HFFc6 (cell line): ENCODE measurements at places on chromosomes 4 and X. TPM values are rescaled to one million over a fixed set of nuclear protein-coding genes. Genes with fewer than 3 reads are reported as not detected.

DNA sequence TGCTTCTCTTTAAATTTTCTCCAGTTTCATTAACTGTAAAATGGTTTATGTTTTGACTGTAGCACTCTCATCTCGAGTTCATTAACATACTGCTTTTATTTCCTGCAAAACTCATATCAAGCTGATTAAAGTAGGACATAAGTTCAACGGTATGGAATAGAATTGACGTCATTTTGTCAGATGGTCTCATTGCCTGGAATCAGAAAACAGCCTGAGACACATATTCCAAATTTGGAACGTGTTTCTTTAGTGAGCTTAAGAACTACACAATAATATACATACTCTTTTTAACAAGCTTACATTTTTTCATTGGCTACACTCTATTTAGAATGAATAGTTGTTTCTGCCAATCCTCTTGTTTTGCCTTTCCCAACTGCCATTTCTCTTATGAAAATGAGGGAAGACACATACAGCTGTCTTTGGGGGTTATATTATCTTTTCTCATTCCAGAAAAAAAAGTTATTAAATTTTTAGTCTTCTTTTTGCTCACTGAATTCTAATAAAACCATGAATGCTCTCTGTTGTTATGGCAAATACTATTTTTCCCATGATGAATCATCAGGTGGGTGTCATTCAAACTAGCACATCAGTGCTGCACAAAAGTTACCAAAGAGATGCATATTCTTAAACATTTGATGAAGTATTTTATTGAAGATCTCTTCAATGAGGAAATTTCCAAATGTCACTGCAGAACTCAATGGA, 162.8 kb downstream of the GABRB1 start:
- H3K4me1 ChIP-seq: no peaks in the 10 kb centered on the region
- peaks cover 4% of the 10 kb centered on the region; the same call in 1 of the 2 replicates for H3K27me3 ChIP-seq
- no peak for DNase-seq

DNA sequence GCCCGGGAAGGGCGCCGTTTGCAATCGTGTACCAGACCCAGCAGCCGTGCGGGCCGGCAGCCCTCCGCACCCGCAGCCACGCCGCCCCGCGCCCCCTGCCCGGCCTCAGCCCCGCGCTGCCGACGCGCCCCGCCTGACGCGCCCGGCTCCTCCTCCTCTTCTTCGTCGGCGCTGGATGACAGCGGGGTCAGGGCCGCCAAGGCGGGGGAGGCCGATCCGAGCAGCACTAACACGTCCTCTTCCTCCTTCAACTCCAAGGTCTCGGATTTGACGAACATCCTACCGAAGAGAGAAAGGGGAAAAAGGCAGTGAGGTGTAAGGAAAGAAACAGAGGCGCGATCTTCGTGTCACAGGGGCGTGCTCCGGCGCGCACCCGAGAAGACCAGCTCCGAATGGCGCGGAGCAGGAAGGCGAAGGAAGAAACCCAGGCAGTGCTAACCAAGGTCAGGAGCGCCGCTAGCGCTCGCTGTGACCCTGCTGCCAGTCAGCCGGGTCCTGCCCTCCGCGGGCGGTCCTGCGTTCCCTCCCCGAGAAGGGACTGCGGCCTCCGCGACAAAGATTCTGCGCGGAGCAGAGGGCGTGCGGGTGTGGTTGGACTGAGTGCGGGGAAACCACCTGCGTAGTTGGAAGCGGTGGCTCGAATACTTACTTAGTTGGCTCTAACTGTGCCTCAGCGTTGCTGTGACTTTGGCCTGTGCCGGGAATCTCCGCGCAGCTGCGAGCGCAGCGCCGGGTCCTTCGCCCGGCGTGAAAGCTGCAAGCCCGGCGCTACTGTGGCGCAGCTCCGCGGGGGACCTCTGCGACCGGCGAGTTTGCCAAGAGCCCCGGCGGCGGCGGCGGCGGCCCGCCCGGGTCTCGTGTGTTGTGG, 548 bp downstream of the NEUROG2 start:
- H3K4me1 ChIP-seq: peaks cover 38% of the 10 kb centered on the region
- peaks cover 75% of the 10 kb centered on the region for H3K27me3 ChIP-seq
- 0 out of 2 replicates have a peak, but pooled peaks cover 9% of the 10 kb centered on the region for H3K36me3 ChIP-seq
- no peak overlapping the region for H3K27ac ChIP-seq
- DNase-seq: no peak

- no peaks in the 10 kb centered on the region for H3K36me3 ChIP-seq
- no peak overlapping the region for H3K27ac ChIP-seq
- H3K4me1 ChIP-seq: no peaks in the 10 kb centered on the region
- DNase-seq: no peak
These were observed 573.6 kb downstream of the PPP4R3C start for GRCh38 chrX:26889574-26889973.

GRCh38 chr4:23920716-23921446, 31.0 kb upstream of the PPARGC1A start:
- no peak for DNase-seq
- H3K27me3 ChIP-seq: no peaks in the 10 kb centered on the region
- H3K4me1 ChIP-seq: no peaks in the 10 kb centered on the region
- no peak overlapping the region for H3K4me3 ChIP-seq

GRCh38 chr4:151806511-151806927, 45.7 kb upstream of the GATB start:
- peak overlapping the region; percentile 66; the same call in 1 of the 2 replicates for H3K4me3 ChIP-seq
- H3K27ac ChIP-seq: peak overlapping the region; percentile 98
- peaks cover 8% of the 10 kb centered on the region; the same call in 1 of the 2 replicates for H3K36me3 ChIP-seq

GRCh38 chrX:131735127-131735526, 191.3 kb downstream of the OR13H1 start:
- no peak overlapping the region for H3K4me3 ChIP-seq
- H3K27ac ChIP-seq: no peak overlapping the region
- no peaks in the 10 kb centered on the region for H3K4me1 ChIP-seq
- no peak for DNase-seq
- H3K27me3 ChIP-seq: no peaks in the 10 kb centered on the region

GRCh38 chr4:80049813-80050534, 23.1 kb downstream of the ANTXR2 start:
- DNase-seq: no peak
- peak overlapping the region; percentile 5 for H3K27ac ChIP-seq
- no peaks in the 10 kb centered on the region for H3K27me3 ChIP-seq
- no peak overlapping the region for H3K4me3 ChIP-seq
- H3K4me1 ChIP-seq: peaks cover 74% of the 10 kb centered on the region
- peaks cover 59% of the 10 kb centered on the region for H3K36me3 ChIP-seq

GRCh38 chr4:19514276-19515070, 737.2 kb upstream of the SLIT2 start:
- H3K27ac ChIP-seq: no peak overlapping the region
- no peak for DNase-seq
- no peaks in the 10 kb centered on the region for H3K36me3 ChIP-seq
- no peaks in the 10 kb centered on the region; the same call in 1 of the 2 replicates for H3K27me3 ChIP-seq
- 0 out of 2 replicates have a peak, but pooled peaks cover 8% of the 10 kb centered on the region for H3K4me1 ChIP-seq
- no peak overlapping the region for H3K4me3 ChIP-seq

NSG1 gene
- total RNA-seq: not detected in 3 replicates

AMELX gene
- total RNA-seq: not detected in 3 replicates

AKAP4 gene
- total RNA-seq: not detected in 3 replicates

HTRA3 gene
- 4.2 and 7.0 TPM in 2 replicates for total RNA-seq

ERVMER34-1 gene
- total RNA-seq: not detected in 2 replicates
